ENCODE measurements at places on chromosomes 6 and 20.

GRCh38 chr6:110440026-110440425, 24.7 kb upstream of the DDO start:
- DNase-seq, result no peak

- no peak for DNase-seq
Observed at GRCh38 chr6:31204751-31205145, 34.3 kb upstream of the POU5F1 start.

- no peak for DNase-seq
Observed at GRCh38 chr20:56111961-56112730, 106.8 kb upstream of the CBLN4 start.

- DNase-seq, result no peak
Observed at GRCh38 chr20:47927944-47928343, 142.7 kb upstream of the SULF2 start.

- DNase-seq, result no peak
Observed at GRCh38 chr6:153563001-153563400, 431.9 kb upstream of the RGS17 start.

DNA sequence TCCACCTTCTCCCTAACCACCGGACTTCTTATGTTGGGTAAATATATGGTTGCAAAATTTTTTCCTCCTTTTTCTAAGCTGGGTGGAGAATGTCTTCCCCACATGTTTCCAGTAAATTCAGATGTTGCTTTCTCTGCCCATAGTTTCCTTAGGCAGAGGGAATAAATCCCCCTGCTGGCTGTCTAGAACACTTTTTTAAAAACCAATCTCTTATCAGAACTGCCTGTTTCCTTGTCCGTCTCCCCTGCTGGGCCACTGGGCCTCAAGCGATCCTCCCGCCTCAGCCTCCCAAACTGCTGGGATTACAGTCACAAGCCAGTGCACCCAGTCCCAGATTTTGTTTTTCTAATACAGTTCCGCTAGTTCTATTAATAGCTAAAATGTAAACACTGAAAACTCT, 9.9 kb upstream of the WFDC2 start:
- DNase-seq, result no peak

- no peak for DNase-seq
Observed at GRCh38 chr6:140486450-140487361, 1112.3 kb upstream of the CITED2 start.

- no peak for DNase-seq
Observed at GRCh38 chr20:51062065-51062464, 39.2 kb upstream of the KCNG1 start.

- DNase-seq, result no peak
Observed at GRCh38 chr6:142810952-142811514, 133.9 kb downstream of the HIVEP2 start.

DNA sequence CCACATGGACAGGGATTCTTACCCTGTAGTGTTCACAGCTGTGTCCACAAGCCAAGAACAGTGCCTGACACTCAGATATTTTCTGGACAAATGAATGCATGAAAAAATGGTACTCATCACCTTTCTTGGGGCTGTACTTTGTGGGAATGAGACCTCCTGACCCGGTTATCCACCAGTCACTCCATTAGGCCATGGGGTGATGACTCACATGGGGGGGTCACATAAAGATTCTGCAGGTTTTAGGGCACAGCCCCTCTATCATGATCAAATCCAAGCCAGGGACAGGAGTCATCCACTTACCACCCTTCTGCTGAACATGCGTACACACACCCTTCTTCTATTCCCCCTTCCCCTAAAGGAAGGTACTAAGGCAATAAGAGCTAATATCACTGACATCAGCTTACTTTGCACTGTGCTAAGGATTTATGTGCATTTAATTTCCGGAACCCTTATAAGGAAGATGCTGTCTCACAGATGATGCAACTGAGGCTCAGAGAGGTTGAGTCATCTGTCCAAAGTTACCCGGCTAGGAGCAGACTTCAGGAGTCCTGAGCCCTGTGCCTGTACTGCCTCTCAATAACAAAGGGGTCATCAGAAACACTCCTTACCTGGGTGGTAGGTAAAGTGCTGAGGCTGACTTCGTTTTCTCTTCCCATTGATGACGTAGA, 107.8 kb downstream of the NFATC2 start:
- DNase-seq, result no peak

DNA sequence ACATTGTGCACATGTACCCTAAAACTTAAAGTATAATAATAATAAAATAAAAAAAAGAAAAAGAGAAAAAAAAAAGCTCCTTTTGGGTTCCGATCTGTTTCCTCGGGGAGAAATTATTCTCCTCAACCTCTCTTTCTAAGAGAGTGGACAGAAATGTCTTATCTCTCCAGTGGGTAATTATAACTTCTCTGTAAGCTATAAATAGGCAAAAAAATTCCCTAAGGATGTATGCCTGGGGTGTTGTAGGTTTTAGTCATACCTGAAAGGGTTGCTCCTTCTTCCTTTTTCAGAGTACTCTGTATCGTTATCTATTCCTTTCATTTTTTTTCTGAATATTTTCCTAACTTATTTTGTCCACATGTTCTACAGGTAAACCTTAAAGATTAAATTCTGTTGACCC, 169.7 kb upstream of the PTPRK start:
- DNase-seq, result no peak

DNA sequence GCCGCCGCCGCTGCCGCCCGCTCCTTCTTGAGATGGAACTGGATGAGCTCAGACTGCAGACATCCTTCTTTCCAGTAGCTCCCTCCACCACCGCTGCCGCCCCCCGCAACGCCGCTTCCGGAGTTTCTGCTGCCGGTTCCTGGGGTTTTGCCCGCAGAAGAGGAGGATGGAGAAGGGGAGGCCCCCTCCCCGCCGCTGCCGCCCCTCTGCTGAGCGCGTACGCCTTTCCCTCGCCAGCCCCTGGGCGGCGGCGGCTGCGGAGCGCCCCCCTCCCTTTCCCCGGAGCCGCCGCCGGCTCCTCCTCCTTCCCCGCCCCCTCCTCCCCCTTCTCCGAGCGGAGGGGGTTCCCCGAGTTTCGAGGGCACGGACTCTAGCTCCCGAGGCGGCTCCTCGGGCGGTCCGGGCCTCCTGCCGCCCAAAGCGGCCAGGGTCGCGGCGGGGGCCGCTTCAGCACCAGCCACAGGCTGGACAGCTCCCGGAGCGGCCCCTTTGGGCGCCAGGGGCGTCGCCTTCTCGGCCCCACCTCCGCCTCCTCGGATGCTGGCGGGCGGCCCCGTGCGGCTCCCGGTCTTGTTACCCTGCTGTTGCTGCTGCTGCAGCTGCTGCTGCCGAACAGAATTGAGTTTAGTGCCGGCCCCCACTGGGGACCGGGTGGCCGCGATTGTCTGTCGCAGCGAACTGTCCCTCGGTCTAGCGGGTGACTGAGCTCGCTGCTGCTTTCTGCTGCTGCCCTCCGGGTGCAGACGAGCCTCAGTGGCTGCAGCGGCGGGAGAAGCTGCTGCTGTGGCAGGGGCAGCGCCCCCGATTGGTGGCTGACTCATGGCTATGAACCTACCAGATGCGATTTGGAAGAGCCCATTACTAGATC, 3.1 kb downstream of the MTCL3 start:
- DNase-seq, result peak; percentile 46

- DNase-seq, result no peak
Observed at GRCh38 chr20:16922834-16923233, 174.7 kb downstream of the OTOR start.

GRCh38 chr6:141024526-141024925, 1108.2 kb upstream of the GJE1 start:
- no peak for DNase-seq

DNA sequence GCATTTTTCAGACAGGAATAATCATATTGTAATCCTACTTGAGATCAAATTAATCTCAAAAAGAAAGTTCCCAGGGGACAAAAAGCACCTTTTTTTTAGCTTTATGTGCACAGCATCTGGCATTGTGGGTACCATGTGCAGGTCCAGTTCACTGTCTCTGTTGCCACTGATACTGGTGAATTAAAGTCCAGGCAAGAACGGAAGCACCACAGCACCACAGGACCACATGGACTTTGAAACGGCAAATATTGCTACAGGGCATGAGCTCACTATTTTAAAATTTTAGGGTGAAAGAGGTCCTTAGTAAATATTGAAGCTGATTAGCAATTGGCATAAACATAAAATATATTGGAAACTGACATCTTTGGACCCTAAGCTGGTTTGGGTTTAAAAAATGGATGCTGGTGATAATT, 709.0 kb downstream of the EPM2A start:
- no peak for DNase-seq

GRCh38 chr6:156175433-156175832, 601.7 kb upstream of the ARID1B start:
- DNase-seq, result no peak
